SJCRH30 (cell line): ENCODE measurements at places on chromosomes 3 and 15.

DNA sequence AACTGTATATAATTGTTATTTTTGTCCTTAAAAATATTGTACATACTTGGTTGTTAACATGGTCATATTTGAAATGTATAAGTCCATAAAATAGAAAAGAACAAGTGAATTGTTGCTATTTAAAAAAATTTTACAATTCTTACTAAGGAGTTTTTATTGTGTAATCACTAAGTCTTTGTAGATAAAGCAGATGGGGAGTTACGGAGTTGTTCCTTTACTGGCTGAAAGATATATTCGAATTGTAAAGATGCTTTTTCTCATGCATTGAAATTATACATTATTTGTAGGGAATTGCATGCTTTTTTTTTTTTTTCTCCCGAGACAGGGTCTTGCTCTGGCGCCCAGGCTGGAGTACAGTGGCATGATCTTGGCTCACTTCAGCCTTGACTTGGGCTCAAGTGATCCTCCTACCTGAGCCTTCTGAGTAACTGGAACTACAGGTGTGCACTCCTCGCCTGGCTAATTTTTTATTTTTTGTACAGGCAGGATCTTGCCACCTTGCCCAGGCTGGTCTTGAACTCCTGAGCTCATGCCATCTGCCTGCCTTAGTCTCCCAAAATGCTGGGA lies 10.7 kb downstream of the NFKBIZ start:
- no peak overlapping the region for H3K4me3 ChIP-seq
- peaks cover 50% of the 10 kb centered on the region for H3K36me3 ChIP-seq
- H3K27ac ChIP-seq, result no peak overlapping the region
- no peaks in the 10 kb centered on the region for H3K27me3 ChIP-seq
- DNase-seq, result no peak

GRCh38 chr3:174439331-174440252 lies 419.5 kb upstream of the NAALADL2 start:
- H3K27ac ChIP-seq, result peak overlapping the region; percentile 97
- no peaks in the 10 kb centered on the region for H3K36me3 ChIP-seq
- peak overlapping the region; percentile 66 for H3K4me3 ChIP-seq

DNA sequence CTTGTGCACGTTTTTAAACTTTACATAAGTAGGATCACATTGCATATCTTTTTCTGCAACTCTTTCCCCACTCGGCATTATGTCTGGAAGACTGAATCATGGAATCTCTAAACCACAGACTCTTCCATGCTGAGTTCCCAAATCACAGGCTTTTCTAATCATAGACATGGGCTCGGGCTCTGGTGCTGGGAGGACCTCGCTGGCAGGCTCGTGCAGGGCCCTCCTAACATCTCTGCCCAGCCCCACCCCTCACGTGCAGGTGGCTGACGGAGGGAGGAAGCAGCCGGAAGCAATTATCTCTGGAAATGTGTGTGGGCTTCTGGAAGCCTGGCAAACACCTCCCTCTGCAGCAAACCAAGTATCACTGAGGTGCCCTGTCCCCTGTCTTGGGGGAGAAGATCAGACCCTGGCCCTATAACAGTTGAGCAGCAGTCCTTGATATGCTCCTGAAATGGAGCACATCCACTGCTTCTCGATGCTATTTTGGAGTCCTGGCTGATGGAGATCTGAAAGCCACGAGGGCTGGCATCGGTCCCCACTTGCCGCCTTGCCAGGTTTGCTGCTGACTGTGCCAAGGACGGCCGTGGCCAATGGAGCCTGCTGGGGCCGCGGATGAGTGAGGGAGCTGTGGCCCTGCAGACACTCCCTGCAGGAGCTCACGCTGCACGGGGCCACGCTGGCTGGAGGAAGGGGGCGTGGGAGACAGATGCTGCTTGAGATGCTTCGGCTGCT lies 4.4 kb upstream of the IQSEC1 start:
- peaks cover 77% of the 10 kb centered on the region for H3K27me3 ChIP-seq
- H3K4me3 ChIP-seq, result no peak overlapping the region
- DNase-seq, result no peak
- no peaks in the 10 kb centered on the region for H3K36me3 ChIP-seq
- H3K27ac ChIP-seq, result no peak overlapping the region

- peak overlapping the region; percentile 55 for H3K4me3 ChIP-seq
- H3K27me3 ChIP-seq, result no peaks in the 10 kb centered on the region
- no peaks in the 10 kb centered on the region for H3K36me3 ChIP-seq
These were observed 36.3 kb upstream of the TSC22D2 start for GRCh38 chr3:150371741-150372254.

GRCh38 chr3:105542282-105543019 lies 175.7 kb downstream of the ALCAM start:
- DNase-seq, result no peak
- H3K27ac ChIP-seq, result no peak overlapping the region
- H3K27me3 ChIP-seq, result no peaks in the 10 kb centered on the region
- H3K36me3 ChIP-seq, result no peaks in the 10 kb centered on the region

GRCh38 chr3:36248374-36248773 lies 131.9 kb upstream of the STAC start:
- H3K27me3 ChIP-seq, result no peaks in the 10 kb centered on the region
- no peak overlapping the region for H3K27ac ChIP-seq
- DNase-seq, result no peak
- no peaks in the 10 kb centered on the region for H3K4me1 ChIP-seq
- no peak overlapping the region for H3K4me3 ChIP-seq

- H3K36me3 ChIP-seq, result no peaks in the 10 kb centered on the region
- DNase-seq, result no peak
- no peaks in the 10 kb centered on the region for H3K27me3 ChIP-seq
These were observed 30.6 kb downstream of the FAM240A start for GRCh38 chr3:46642971-46643370.

- H3K4me3 ChIP-seq, result peak overlapping the region; percentile 92
- DNase-seq, result no peak
- peaks cover 20% of the 10 kb centered on the region for H3K4me1 ChIP-seq
- H3K27me3 ChIP-seq, result no peaks in the 10 kb centered on the region
- H3K27ac ChIP-seq, result peak overlapping the region; percentile 79; the same call in 1 of the 2 replicates
These were observed 788 bp upstream of the DLG1 start for GRCh38 chr3:197298945-197299854.
